ENCODE measurements at places on chromosomes 7 and 10.

GRCh38 chr7:29547421-29547820 lies 16.2 kb upstream of the PRR15 start:
- no peak for DNase-seq

GRCh38 chr10:131898061-131898460 lies 2.7 kb upstream of the PPP2R2D start:
- DNase-seq = no peak

DNA sequence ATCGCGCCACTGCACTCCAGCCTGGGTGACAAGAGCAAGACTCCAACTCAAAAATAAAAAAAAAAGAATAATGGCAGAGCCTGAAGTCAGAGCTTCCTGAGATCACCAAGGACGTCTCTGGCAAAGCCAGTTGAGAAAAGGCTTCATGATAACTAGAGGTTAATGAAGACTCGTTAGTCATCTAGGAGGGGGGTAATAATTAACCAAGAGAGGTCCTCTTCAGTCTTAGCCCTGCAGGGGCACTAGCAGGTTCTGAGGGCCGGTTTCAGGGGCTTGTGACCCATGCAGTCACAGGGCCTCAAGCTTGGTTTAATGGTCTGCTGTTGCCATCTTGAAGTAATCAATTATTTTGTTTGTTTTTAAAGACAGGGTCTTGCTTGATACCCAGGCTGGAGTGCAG lies 28.6 kb upstream of the PROSER2 start:
- DNase-seq = no peak

DNA sequence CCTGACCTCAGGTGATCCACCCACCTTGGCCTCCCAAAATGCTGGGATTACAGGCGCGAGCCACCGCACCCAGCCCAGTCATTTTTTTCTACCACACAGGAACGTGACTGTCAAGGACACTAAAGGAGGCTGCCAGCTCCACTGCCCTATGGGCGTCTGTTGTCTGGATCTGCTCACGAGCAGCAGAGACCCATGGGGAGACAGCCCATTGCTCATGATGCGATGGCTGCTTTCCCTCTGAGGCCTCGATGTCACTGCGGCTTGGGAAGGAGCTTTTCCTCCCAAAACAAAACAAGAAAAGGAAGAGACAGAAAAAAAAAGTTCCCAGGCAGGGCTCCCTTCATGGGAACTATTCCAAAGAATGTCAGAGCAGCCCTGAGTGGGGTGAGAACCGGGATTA lies 70.5 kb downstream of the DENND2A start:
- no peak for DNase-seq

GRCh38 chr10:101215397-101216206 lies 13.7 kb downstream of the LBX1 start:
- no peak for DNase-seq

- DNase-seq = no peak
Measured at GRCh38 chr7:109529712-109530111, 960.0 kb downstream of the DNAJB9 start.

All from activated CD4-positive, alpha-beta T cell treated with anti-CD3 and anti-CD28 coated beads for 24 hours (primary cell).